ENCODE measurements at places on chromosomes 2 and 18.

GRCh38 chr2:229261076-229261475, 10.0 kb downstream of the PID1 start:
- DNase-seq = no peak

- no peak for DNase-seq
These were observed 391.3 kb upstream of the FIGN start for GRCh38 chr2:164126960-164127660.

GRCh38 chr18:48962994-48963561, 12.3 kb upstream of the SMAD7 start:
- no peak for DNase-seq

GRCh38 chr2:118607641-118608040, 239.8 kb downstream of the EN1 start:
- DNase-seq = peak; percentile 67

GRCh38 chr2:12767541-12767940, 50.8 kb downstream of the TRIB2 start:
- no peak for DNase-seq

GRCh38 chr2:160784034-160784433, 290.4 kb upstream of the RBMS1 start:
- no peak for DNase-seq

- no peak for DNase-seq
These were observed 66.6 kb downstream of the PPP4R1 start for GRCh38 chr18:9547782-9548181.

DNA sequence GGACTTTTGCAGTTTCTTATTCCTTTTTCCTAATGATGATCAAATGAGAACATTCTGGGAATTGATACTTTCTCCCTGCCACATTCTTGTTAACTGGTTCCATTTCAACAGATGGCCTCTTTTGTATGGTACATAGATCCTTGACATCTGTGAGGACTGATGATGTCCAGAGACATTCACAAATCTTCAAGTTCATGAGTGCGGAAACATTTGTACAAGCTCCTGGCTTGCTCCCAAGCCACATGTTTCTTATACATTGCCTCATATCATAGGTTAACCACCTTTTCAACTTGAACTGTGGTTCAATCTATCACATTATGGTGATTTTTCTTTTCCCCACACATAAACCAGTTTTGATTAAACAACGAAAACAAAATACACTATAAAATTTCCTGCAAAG, 267.3 kb downstream of the CLIP4 start:
- no peak for DNase-seq

DNA sequence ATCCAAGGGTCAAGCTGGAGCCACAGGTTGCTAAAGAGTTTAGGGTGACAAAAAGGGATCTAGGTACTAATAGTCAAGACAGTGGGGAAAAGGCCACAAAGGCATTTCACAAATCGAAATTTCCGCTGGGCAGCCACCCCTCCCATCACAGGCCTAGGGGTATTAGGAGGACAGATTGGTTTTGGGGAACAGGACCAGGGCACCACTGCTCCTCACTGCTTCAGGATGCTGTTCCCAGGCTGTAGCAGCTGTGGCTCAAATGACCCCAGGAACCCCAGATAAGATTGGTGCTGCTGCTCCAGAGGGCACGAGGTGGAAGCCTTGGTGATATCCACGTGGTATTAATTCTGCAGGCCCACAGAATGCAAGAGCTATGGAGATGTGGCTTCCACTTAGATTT, 22.7 kb downstream of the KLHL23 start:
- no peak for DNase-seq

- no peak for DNase-seq
These were observed 85.3 kb upstream of the ITGA6 start for GRCh38 chr2:172342078-172342477.

DNA sequence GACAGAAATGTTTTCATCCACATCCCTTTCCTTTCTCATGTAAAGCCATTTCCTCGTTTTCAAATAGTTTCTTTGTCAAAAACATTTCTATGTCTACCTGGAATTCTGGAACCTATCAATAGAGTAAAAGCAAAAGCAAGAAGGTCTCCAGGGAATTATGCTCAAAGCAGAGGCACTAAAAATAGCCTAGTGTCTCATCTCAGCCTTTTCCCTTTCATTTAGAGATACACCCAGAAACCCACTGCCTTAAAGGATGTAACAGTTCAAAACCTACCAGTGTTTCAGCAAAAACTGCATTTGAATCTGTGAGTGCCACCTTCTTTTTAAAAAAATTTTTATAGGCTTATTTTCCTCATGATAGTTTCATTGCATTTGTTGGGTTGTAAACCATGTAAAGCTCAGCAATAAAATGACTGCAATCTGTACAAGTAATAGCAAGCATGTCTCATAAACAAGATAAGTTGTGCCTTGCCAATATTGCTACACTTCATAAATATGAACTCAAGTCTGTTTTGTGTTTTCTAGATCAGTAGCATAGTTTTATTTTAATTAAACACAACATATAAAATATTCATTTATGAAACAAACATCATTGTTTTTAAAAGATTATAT, 927.3 kb upstream of the ACVR2A start:
- no peak for DNase-seq

Measured in right hindlimb (tissue), 1 donor.